ENCODE measurements at places on chromosomes 12 and 14.
A peak's percentile ranks its signal among the peaks of the same experiment; 100 is the strongest.

- DNase-seq: no peak
These were observed 18.3 kb downstream of the IL26 start for GRCh38 chr12:68207276-68207675.

- no peak for DNase-seq
These were observed 63.2 kb downstream of the TESC start for GRCh38 chr12:117036046-117036445.

DNA sequence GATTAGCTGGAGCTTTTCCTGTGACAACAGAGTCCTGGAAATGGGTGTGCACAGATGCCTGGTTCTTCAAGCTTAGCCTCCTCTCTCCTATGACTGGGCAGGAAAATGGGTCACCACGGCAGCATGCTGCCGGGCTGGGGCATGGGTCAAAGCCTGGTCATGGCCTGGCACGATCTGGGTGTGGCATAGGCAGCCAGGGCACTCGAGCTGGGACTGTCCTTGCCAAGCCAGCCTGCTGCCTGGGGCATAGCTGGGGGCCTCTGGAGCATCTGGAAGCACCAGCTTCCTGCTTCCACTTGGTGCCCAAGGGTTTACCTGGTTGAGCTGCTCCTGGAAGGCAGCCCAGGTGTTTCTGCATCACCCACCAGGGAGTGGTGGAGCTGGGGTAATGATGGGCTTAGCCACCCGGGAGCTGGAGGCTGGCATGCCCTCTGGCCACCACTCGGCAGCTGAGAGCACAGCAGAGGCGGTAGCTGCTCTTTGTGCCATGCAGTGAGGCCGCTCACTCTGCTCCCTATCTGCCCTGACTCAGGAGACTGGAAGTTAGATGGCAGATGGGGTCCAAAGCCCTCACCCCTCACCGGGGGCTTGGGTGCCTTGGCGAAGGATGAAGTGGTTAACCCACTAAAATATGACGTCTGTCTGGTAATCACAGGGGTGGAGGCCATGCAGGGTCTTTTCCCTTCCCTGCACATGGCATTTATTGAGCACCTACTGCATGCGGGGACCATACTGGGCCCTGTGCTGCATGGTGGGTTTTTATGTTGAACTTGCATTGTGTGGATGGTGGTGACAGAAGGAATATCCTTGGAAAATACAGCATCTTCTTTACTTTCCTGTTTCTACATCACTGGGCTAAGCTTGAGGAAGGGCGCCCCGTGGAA lies 1.7 kb downstream of the OTUB2 start:
- DNase-seq: no peak

- peak; percentile 40 for DNase-seq
These were observed 58.9 kb downstream of the FBXO34 start for GRCh38 chr14:55329999-55330710.

GRCh38 chr12:132544080-132544397 lies 54.1 kb downstream of the FBRSL1 start:
- no peak for DNase-seq

DNA sequence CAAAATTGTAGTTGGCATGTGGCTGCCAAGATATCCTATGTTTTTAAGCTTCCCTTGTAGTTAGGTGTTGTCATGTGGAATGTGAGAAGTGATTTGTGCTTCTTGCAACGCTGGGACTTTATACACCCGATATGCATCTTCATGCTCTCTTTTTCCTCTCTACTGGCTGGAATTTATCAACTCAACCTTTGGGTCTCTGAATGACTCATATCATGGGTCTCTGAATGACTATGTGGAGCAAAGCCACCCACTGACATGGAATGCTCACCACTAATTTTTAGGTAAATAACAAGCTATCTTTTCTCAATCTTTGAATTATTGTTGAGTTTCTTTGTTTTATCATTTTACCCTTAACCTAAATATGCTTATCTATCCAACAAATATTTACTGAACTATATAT lies 144.6 kb downstream of the ATP23 start:
- DNase-seq: no peak

- no peak for DNase-seq
These were observed 206.5 kb downstream of the BCAT1 start for GRCh38 chr12:24742378-24742777.

DNA sequence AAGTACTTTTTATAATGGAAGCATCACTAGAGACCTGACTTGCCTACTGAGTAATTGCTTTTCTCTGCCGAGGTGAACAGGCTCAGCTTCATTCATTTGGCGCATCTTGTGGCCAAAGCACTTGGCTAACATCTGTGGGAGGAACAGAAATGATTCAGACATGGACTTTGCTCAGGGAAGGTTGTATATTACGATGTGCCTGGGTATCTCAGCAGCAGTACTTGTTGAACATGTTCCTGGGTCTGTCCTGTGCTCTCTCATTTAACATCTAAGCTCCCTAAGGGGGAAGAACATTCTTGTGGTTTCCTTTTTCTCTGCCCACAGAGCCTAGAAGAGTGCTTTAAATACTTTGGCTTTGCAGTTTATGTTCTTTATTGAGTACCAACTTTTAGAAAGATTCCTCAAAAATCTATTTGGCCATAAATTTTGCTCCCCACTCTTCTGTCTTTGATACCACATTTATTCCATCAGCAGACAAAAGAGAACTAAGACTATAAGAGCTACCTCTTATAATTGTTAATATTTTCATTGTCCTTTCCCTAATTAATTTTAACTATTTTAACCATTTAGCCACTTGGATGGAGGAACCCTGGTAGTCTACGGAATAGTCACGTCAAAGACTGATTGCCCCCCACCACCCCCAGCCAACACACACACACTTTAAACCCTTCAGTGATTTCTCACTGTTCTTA lies 101.2 kb upstream of the EGLN3 start:
- no peak for DNase-seq

All from activated CD4-positive, alpha-beta T cell treated with anti-CD3 and anti-CD28 coated beads, Interleukin-2, amount 50 U/mL, for 4 hours (primary cell).